ENCODE measurements at places on chromosomes 16 and 17.

GRCh38 chr17:82384730-82385481 is 13.3 kb downstream of the UTS2R start:
- DNase-seq = peak; percentile 82

DNA sequence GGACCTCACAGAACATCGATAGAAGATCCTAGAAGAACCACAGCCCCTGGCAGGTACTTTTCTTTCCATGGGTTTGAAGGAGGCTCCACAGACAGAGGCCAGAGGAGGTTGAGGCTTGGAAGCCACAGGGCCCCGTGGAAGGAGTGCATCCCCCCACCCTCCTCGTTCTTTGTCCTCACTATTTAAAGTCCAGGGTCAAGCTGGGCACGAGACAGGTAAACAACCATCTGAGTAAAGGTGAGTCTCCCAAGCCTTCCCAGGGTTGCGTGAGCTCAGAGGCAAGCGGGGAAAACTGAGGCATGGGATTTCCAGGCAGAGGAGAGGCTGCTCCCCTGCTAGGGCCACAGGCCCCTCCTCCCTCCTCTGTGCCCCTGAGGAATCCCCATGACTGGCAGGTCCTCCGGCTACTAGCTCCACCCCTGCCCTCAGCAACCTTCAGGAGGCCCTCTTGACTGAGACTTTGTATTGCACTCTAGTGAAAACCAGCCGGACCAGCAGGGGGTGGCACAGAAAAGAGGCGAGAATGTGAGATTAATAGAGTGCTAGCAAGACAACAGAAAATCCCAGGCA is 927 bp upstream of the SULT1A2 start:
- DNase-seq = no peak

DNA sequence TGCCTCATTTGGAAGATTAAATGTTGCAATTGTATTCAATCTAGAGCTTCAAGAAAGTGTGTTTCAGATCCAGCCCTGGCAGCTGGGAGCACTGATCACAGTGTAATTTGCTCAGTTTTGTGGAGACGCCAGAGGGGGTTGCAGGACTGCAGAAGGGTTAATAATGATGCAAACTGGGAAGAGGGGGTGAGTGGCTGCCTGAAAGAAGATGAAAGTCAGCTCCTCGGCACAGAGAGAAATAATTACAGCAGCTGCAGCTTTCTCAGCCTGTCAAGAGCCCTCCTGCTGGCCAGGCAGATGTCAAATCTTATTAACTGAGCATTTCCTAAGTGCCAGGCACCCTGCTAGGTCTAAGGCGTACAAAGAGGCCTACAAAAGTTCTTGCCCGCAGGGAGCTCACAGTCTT is 97.7 kb downstream of the ZNF18 start:
- peak; percentile 33 for DNase-seq

- DNase-seq = no peak
Measured at GRCh38 chr16:79183571-79183970, 417.0 kb downstream of the MAF start.

- DNase-seq = no peak
Measured at GRCh38 chr16:67170949-67171649, 761 bp downstream of the NOL3 start.

GRCh38 chr17:15917438-15918027 is 27.4 kb upstream of the ADORA2B start:
- peak; percentile 78 for DNase-seq

GRCh38 chr16:54194334-54194743 is 92.2 kb downstream of the IRX3 start:
- peak; percentile 70 for DNase-seq

- peak; percentile 72 for DNase-seq
Measured at GRCh38 chr17:57939797-57940196, 15.4 kb downstream of the CUEDC1 start.

DNA sequence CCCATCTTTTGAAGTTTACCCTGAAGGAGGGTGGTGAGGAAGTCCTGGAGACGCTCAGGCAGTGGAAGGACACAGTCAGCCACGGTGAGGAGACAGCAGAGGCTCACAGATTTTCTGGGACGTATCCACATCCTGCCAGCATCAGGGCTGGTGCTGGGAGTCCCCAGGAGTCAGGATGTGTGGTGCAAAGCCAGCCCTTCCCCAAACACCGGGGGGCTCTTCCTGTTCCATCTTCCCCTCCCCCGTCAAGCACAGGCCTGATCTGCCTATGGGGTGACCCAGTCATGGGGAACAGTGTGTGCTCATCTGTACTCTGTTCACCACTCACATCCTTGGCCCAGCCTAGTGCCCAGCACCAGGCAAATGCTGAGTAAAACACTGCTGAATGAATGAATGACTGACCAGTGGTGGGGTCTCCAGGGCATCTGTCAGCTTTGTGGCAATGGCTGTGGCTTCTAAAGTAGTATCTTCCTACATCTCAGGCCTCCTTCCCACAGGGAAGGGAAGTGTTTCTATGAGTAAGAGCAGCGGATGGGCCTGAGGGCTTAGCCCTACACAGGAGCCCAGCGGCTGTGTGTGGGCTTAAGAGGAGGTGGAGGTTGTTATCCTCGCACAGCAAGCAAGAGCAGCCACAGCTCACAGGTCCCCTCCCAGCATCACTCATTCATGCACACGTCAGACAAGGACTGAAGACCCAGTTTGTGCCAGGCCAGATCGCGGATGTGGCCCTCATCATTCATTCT is 23.3 kb downstream of the NOS2 start:
- no peak for DNase-seq

DNA sequence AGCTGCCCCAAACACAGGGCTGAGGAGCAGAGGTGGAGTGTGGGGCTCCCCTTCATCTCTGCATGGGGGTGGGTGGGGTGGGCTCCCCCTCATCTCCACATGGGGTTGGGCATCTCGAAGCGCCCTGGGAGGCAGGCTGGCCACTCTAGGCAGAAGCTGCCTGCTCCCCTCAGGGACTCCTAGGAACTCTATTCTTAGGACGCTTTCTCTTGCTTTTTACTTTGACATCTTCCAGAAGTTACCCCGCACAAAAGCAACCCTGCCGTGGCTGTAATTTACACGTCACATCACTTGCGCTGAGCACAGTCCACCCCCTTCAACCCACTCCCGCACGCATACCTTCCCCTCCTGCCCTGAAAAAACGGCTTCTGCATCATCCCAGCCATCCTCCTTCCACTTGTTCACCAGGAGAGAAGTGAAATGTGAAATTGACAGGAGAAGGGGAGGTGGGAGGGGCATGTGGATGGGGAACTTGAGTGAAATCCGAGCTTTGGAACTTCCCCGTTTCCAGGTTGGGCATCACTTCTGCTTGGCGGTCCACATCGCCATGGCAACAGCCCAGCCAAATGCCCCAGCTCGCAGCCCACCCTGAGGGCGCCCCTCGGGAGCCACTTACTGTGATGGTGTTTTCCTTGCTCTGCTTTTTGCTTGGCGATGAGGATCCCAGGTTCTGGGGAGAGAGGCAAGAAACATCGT is 53.7 kb upstream of the RCVRN start:
- DNase-seq = no peak

DNA sequence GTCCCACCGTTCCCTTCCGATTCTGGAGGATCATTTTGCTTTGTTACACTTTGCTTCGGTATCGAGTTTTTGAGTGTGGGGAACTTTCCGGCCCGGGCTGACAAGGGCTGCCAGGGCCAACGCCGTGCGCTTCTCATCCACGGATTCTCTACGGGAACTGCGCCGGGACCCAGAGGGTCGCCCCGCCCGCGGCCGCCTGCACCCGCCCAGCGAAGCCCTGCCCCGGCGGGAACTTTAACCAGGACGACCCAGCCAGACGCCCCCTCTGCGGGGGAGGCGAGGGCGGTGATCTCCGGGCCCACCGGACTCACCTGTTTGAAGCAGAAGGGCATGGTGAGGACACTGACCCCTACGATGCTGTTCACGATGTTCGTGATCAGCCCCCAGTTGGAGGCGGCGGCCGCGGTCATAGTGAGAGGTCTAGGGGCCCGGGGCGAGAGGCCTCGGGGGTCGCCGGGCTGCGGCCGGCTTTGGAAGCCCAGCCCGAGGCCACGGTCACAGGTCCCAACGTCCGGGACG is 536 bp downstream of the SLC38A10 start:
- peak; percentile 50 for DNase-seq

DNA sequence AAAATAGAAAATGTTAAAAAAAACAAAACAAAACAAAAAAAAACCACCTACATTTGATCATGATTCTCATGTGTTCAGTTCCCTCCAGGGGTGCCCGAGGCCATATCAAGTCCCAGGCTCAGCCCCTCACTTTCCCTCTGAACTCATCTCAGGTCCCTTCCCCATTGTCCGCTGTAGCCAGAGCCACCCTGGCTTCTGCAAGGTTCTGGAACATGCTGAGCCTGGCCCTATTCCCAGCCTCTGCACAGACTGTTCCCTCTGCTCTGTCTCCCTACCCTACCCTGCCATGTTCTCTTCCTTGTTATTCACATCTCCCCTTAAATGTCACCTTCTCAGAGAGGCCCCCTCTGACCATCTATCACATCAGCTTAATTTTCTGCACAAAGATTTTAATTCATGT is 46.9 kb downstream of the TK2 start:
- no peak for DNase-seq

GRCh38 chr17:46026166-46027047 is 27.4 kb downstream of the STH start:
- no peak for DNase-seq

GRCh38 chr17:50173335-50173941 is 7.6 kb downstream of the SGCA start:
- DNase-seq = peak; percentile 24

DNA sequence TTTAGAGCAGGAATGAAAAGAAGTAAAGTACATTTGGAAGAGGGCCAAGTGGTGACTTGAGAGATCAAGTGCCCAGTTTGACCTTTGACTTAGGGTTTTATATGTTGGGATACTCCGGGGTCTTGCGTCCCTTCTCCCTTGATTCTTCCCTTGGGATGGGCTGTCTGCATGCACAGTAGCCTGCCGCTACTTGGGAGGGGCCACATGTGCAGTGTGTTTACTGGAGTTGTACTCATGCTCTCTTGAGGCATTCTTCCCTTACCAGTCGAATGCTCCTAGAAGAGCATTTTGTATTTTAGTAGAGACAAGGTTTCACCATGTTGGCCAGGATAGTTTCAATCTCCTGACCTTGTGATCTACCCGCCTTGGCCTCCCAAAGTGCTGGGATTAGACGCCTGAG is 23.8 kb downstream of the GDPD1 start:
- DNase-seq = no peak

- no peak for DNase-seq
Measured at GRCh38 chr17:45782889-45783592, 1.1 kb upstream of the CRHR1 start.

GRCh38 chr17:73257516-73257915 is 4.2 kb downstream of the CPSF4L start:
- DNase-seq = no peak

GRCh38 chr17:20291853-20292252 is 175.5 kb downstream of the LGALS9B start:
- no peak for DNase-seq

- no peak for DNase-seq
Measured at GRCh38 chr16:12185563-12185962, 209.0 kb downstream of the SNX29 start.

DNA sequence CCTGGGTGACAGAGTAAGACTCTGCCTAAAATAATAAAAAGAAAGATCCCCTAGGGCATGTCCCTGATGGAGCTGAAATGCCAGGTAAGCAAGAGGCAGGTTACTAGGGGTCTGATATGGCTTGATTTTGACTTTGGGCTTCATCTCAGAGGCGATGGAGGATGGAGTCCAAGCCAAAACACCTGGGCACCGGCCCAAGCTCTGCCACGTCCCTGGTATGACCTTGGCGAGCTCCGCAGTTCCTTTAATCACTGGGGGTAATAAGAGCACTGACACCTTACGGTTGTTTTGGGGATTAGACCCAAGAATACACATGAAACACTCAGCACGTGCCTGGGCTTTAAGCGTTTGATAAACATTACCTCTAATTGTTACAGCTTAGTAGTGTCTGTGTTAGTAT is 350.8 kb upstream of the HSBP1 start:
- DNase-seq = no peak

DNA sequence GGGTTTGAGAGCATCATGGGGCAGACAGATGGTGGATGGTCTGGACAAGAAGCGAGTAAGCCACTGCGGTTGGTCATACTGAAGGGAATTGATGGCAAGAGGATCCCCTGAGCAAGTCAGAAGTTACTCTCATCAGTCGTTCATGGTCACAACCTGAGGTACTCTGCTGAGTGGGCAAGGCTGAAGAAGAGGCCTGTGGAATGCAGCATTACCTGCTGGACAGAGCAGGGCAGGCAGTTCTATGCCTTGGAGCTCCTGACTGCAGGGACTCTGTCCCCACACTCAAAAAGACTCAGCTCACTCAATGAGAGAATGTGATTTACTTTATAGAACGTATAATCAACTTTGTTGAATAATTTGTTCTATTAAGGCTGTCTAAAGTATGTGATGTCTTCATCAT is 28.3 kb downstream of the ALDH3A2 start:
- peak; percentile 55 for DNase-seq

DNA sequence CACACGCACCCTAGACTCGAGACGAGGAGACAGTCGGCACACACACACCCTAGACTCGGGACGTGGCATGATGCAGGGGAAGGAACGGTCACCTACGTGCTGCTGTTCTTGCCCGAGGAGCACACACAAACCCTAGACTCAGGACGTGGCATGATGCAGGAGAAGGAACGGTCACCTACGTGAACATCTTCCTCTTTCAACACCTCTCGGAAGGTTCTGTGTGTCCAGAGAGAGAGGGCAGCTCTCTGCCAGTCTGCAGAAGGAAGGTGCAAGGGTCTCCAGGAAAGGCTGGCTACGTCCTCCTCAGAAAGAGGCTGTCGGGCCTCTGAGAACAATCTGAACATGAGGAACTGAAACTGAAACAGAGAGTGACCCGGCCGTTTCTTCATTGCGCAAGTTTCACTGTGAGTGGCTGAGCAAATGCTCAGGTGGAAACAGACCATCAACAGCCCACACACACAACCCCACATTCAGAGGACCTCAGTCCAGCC is 43.4 kb downstream of the ZNF276 start:
- DNase-seq = peak; percentile 80

DNA sequence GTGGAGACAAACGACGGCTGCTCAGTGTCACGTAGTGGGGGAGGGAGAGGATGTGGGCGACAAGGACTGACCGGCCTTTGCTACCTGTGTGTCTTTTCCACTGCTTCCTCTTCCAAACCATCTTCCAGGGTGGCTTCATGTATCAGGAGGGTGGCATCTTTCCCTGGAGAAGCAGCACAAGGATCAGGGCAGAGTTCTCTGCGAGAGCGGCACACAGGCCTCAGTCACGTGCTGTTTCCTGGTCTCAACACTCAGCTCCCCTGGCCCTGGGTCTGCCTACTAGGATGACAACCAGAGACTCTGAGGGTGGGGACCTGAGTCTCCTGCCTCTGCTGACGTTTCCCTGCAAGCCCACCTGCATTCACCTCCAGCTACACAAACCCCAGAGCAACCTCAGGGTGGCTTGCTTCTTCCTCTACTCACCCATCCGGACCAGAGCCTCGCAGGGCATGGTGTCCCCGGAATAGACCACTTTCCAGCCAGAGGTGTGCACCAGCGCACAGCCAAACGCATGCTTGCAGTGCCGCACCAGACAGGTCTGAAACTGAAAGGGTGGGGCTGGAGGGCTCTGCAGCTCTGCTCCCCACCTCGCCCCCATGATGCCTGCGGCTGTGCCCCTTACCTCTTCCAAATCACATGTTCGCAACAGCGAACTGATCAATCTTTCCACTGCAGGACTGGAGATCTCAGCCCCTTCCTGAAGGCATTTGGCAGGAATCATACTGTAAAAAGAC is 23.3 kb downstream of the ELAC2 start:
- DNase-seq = no peak

Data from left lung (tissue), 14 donors.